ENCODE measurements at places on chromosomes 2 and 18.
A peak's percentile ranks its signal among the peaks of the same experiment; 100 is the strongest.

- DNase-seq, result no peak
Observed at GRCh38 chr2:240856151-240856980, 12.3 kb upstream of the AGXT start.

- peak; percentile 79 for DNase-seq
Observed at GRCh38 chr2:109466674-109467575, 146.8 kb downstream of the SEPTIN10 start.

- DNase-seq, result no peak
Observed at GRCh38 chr18:13539843-13540476, 186.4 kb downstream of the FAM210A start.

- no peak for DNase-seq
Observed at GRCh38 chr18:74715306-74715705, 117.6 kb downstream of the ZNF407 start.

DNA sequence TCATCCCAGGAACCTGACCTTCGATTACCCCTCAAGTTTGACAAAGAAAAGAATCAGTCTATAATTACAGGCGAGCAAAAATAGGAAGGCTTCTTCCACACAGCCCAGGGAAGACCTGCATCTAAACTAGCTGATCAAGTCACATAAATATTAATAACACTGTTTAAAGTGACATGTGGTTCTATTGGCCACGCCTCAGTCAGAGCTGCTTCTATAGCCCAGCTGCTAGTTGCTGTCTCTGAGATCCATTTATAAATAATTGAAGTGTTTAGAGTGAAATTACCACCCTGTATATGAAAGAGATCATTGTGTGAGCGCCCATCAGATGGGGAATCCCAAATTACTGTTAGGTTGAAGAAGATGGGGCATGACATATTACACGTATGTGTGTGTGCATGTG lies 426.0 kb downstream of the CDH2 start:
- DNase-seq, result no peak

DNA sequence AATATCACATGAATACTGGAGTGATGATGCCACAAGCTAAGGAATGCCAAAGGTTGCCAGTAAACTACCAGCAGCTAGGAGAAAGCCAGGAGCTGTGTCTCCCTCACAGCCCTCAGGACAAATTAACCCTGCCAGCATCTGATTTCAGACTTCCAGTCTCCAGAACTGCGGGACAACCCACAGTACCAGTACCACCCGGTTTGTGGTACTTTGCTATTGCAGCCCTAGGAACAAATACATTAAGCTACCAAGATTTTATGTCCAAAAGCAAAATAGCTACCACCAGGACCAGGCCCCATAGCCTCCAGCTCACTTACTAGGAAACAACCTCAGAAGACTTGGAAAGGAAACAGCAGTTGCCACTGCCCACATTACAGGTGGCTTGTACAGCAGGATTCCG lies 10.0 kb downstream of the PID1 start:
- DNase-seq, result no peak

GRCh38 chr2:235549735-235550377 lies 56.0 kb downstream of the AGAP1 start:
- no peak for DNase-seq

DNA sequence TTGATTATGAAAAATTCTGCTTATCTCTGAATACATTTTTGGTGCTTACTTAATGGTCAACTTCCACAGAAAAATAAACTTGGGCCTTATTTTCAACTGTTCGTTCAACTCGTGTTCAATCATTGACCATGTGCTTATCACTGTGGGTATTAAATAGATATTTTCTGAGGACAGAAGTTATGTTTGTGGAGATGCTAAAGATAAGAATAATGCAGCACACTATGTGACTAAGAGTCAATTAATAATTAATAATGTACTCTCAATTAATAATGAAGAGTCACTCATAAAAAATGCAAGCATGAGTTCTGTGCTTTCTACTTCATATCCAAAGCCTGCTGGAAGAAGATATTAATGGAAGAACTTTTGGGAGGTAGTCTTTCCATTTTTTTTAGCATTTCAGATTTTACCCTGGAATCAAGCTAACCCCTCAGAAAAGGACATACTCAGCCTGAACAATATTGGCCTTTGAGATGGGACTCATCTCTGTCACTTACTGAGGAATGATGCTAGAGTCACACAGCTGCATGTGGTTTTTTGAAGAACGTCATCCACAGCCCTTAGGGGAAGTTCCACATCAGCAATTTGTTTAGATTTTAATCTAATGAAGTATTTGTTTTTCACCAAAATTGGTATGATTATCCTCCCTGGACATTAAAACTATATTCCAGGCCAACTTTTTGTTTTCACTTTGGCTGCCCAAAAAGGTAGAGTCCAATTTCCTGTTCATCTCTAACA lies 191.9 kb upstream of the CRIM1 start:
- no peak for DNase-seq

GRCh38 chr18:77063260-77063659 lies 69.3 kb downstream of the MBP start:
- DNase-seq, result no peak

GRCh38 chr2:23912054-23912453 lies 14.9 kb downstream of the ATAD2B start:
- no peak for DNase-seq

- DNase-seq, result no peak
Observed at GRCh38 chr2:229856413-229856812, 65.4 kb downstream of the TRIP12 start.

- DNase-seq, result no peak
Observed at GRCh38 chr2:97715951-97716694, 2.7 kb downstream of the ZAP70 start.

DNA sequence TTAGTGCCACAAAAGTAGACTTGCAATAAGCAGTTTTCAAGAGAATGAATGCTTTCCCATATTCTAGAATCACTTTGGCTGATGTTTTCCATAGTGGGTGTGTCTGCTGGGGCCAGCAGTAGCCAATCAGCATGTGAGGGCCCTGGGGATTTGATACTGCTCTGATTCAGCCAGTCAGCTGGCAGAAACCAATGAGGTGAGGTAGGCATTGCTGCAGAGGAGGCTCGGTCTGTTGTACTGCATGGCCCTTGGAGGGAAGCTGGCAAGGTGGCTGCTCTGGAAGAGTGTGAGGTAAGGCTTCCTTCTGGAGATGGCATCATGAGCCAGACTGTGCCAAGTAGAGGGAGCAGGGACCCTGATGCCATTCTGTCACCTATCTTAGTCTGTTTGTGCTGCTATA lies 22.7 kb downstream of the TMEM87B start:
- no peak for DNase-seq

- DNase-seq, result peak; percentile 44
Observed at GRCh38 chr2:165868211-165868610, 74.2 kb upstream of the GALNT3 start.

DNA sequence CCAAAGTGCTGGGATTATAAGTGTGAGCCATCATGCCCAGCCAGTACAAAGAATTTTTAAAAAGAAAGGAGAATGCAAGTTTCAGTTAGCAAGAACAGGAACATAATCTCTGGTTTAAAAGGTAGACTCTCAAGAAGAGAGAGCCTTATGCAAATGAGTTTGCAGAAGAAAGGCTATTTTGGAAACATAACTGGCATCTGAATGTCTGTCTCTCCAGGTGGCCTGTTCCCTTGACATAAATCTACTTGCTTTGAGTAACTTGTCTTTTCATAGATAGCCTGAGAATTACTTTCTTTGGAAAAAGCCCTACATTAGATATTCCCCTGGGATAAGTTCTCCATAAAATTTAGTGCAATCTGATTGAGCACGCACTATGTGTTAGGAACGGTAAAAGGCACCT lies 109.6 kb downstream of the ICOS start:
- DNase-seq, result no peak

GRCh38 chr2:115481842-115482241 lies 1039.4 kb downstream of the DPP10 start:
- no peak for DNase-seq

DNA sequence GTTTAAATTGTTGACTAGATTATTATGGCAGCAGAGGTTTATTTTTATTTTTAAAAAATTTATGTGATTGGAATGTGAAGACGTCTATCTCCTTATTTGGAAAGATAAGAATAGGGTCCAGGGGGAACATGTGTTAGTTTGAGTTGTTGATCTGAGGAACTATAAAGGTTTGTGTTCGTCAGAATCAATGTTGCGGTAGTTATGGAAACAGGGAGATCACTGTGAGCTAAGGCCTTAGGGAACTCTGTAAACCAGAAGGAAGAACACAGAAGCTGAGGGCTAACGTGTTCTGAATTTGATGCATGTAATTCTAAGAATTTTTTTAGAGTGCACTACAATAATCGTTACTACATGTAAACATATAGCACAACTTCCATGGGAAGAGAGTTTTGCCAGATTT lies 168.5 kb upstream of the ZSWIM2 start:
- no peak for DNase-seq

GRCh38 chr2:42921147-42921520 lies 128.8 kb upstream of the HAAO start:
- no peak for DNase-seq

DNA sequence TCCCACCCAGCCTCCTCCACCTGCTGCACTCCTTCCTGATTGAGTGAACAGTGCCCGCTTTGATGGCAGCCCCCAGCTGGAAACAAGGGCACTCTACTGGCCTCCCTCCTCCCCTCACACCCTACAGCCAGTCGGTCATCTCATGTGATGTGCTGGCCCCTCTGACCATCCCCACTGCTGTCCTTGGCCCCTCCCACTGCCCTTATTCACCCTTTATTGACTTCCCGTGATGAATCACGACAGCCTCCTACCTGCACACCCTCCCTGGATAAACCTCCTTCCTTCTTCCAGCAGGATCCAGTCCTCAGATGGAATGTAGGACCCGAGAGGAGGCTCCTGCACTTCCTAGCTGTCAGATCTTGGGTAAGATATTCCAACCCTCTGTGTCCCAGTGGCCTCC lies 186.5 kb upstream of the SH3BP4 start:
- DNase-seq, result no peak

- no peak for DNase-seq
Observed at GRCh38 chr2:49069829-49070228, 84.5 kb downstream of the FSHR start.

DNA sequence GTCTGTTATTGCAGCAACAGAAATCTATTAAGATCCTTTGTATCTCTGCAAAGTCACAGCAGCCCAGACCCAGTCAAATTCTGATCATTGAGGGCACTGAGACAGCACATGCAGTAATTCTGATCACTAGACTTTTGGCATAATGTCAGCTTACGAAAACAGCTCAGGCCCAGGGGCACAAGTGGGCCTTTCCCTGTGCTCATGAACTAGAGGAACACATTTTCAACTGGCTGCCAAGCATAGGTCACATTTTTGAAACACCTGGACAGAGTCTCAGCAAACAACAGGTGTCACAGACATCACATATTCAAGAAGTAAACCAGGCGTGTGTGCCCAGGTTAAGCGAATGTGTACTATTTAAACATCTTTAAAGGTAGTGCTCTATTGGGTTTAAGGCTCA lies 13.7 kb downstream of the DOCK10 start:
- no peak for DNase-seq

GRCh38 chr18:63881851-63882250 lies 5.7 kb upstream of the SERPINB2 start:
- DNase-seq, result no peak

GRCh38 chr2:201452922-201453643 lies 1.5 kb downstream of the STRADB start:
- no peak for DNase-seq

GRCh38 chr18:36947820-36948348 lies 119.0 kb downstream of the KIAA1328 start:
- no peak for DNase-seq

GRCh38 chr18:61854578-61855448 lies 38.0 kb downstream of the RNF152 start:
- DNase-seq, result no peak

DNA sequence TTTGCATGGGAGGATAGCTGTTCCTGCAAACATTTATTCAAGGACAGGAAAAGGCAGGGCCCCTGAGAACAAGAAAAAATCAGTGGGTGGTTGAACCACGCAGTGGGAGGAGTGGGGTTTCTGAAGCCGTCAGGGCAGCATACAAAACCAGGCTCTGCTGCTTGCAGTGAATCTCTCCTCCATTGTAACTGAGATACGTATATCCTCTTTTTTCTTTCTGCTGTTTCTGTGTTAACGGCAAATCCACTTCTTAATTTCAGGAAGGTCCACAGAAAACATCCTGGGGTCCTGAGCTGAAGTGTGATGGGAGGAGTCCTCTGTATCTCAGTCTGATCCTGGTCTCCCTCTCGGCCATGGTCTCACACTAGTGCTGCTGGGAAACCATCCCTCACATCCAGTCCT lies 27.2 kb upstream of the KCNF1 start:
- no peak for DNase-seq

- peak; percentile 59 for DNase-seq
Observed at GRCh38 chr2:200065477-200065876, 110.1 kb downstream of the MAIP1 start.

DNA sequence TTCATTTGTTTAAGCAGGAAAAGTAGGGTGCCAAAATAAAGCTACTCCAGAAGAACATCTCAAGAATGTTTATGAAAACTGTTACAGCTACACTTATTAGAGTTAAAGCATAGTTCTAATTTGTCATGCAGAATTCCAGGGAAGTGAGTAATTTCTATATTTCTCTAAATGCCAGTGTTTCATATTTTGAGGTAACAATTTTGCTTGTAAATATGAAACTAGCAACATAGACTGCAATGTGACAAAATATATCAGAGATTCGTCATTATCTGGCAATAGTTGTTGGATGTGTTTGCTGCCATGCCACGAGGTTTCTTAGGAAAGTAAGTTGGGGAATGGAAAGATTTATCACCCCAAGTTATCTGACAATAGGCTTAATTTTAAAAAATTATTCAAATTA lies 424.1 kb upstream of the ZEB2 start:
- no peak for DNase-seq

DNA sequence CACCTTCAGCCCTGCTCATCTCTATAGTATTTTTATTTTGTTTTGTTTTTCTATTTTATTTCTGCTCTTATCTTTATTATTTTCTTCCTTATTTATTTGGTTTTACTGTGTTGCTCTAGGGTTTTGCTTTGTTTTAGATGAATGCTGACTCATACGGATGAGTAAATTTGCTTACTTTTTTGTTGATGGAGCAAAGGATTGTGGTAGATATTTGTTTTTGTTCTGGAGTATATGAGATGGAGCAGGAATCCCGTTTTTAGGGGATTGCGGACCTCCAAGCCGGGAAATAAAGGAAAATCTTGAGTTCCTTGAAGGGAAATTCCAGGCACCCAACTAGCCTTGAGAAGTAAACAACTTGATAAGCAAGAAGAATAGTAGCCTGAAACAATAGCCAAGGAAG lies 15.3 kb upstream of the COLEC12 start:
- DNase-seq, result no peak
